ENCODE measurements at places on chromosomes 13 and 19.

DNA sequence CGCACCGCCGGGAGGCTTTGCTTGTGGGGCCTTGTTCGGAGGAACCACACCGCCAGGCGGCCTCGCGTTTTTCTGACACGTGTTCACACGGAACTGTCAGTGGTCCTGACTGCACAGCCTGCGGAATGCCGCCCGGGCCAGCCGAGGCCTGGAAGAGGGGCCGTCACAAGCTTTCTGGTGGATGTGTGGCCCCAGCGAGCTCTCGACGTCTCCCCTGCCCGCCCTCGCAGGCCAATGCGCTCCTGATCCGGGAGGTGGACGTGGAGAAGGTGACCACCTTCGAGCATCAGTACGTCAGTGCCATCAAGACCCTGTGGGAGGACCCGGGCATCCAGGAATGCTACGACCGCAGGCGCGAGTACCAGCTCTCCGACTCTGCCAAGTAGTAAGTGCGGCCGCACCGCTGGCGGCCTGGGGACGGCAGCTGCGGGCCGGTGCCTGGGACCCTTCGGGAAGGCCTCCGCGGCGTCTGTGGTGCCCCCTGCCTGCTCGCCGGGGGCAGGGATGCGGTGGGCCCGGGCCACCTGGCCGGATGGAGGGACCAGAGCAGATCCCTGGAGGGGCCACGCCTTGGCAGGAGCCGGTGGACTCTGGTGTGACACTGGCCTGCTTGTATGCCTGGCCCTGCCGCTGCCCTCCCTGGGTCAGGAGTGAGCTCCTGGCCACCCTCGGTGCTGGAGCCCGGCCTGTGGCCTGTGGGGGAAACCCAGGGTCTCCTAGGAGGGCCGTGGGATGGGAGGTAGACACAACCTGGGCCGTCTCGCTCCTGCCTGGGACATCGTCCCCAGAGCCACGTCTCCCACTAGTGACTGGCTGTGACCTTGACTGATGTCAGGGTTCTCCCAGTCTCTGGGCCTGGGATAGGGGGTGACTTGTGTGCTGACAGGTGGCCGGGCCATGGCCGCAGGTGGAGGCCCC, 19.2 kb downstream of the GNA11 start:
- no peak for DNase-seq

- no peak for DNase-seq
Observed at GRCh38 chr19:45271735-45272108, 20.7 kb downstream of the MARK4 start.

GRCh38 chr13:19519049-19519448, 42.3 kb downstream of the TPTE2 start:
- DNase-seq = no peak

DNA sequence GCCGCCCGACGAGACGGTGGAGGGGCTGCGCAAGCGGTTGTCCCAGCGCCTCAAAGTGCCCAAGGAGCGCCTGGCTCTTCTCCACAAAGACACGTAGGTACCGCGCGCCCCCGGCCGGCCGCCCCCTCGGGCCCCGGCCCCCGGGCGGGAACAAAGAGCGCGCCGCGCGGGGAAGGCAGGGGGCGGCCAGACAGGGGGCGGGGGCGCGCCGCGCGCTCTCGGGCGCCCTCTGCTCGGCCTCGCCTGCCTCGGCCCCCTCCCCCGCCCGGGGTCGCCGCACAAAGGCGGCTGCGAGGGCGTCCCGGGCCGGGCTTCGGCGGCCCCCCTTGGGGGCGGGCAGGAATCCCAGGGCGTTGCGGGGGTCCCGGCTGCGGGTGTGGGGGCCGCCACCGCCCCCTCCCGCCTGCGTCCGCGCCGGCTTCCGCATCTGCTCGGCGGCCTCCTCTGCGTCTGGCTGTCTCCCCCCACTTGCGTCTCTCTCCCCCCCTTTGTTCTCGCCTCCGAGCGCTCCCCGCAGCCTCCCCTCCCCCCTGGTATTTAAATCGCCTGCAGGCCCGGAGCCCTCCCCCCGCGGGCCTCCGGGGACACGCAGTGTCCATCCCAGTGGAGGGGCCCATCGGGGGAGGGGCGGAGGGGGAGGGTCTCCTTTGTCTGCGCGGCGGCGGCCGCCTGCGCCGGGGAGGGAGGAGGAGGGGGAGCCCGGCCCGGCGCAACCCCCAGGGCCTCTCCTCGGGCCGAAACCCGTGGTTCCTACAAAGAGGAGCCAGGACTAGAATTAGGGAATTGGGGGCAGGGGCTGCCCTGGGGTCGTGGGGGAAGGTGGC, 2.3 kb downstream of the MIDN start:
- DNase-seq = no peak

DNA sequence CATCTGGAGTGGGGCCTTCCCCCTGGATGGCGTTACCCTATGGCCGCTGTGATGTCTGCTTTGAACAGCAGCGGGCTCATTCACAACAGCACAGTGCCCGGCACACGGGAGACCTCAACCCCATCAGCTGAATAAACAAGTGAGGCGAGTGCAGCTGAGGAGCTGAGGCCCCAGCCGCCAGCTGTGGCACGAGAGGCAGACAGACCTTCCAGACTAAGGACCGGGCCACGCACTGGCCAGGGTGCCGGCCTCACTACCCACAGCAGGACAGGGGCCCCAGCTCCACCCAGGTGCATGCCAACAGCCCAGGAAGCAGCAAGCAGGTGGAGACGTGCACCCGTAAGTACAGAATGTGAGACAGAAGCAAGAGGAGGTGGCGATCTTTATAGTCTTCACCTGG, 39.6 kb downstream of the STK24 start:
- no peak for DNase-seq

DNA sequence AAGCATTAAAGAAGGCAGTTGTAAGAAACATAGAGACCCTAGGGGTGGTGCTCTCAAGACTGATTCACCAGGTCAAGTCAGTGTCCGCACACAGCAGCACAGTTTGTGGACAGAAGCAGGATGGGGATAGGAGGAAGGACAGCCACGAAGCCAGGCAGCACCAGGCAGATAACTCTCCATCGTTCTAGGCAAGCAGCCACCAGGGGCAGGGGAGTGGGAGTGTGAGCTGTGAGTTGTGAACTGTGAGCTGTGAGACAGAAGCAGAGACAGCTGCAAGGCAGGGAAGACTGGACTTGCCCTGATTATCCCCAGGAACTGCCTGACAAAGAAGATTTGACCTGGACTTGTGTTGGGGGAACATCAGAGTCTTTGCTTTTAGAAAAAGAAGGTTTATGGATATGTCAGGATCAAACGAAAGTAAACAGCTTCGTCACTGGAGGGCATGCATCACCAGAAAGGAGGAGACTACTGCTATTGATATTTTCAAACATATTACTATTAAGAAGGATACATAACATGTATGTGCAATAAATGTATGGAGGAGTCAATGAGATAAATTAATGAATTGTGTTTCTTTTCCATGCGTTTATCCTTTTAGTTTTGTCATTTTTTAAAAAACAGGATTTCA, 286.1 kb downstream of the IRS2 start:
- no peak for DNase-seq

DNA sequence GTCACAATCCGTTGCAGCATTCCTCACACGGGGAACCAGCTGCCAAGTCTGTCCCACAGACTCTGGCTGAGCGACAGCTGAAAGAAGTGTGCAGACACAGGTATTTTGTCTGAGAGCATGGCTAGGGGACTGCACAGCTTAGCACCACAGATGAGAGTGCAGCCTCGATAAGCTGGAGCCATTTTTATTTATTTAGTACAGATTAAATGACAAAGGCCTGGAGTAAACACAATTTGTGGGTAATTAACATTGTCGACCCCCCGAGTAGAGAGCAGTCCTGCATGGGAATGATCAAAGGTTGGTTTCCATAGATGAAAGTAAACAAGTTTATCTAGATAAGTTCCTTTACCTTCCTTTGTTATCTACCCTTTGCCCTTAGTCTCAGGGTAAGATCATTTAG, 836.2 kb downstream of the DACH1 start:
- DNase-seq = no peak

GRCh38 chr13:90315061-90315460, 1032.4 kb upstream of the MIR17HG start:
- DNase-seq = no peak

GRCh38 chr19:42228641-42229040, 8.5 kb downstream of the ZNF526 start:
- DNase-seq = no peak

GRCh38 chr13:51396352-51396751, 56.5 kb downstream of the INTS6 start:
- no peak for DNase-seq

DNA sequence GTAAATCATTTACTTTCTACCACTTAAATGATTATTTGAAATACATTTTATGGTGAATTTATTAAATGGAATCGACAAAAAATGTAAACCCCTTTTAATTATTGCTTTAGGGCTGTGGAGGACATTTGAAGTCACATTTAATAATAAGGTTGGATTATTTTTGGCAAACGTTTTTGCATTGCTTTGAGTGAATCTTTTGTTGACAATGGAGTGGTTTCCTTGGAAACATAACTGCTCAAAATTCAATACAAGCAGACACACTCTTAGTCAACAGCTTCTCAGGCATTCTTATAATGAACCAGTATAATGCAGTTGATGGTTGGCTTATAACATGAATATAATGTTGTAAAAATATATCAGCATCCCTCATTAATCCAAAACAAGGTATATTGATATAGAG, 104.7 kb downstream of the DCLK1 start:
- DNase-seq = no peak

DNA sequence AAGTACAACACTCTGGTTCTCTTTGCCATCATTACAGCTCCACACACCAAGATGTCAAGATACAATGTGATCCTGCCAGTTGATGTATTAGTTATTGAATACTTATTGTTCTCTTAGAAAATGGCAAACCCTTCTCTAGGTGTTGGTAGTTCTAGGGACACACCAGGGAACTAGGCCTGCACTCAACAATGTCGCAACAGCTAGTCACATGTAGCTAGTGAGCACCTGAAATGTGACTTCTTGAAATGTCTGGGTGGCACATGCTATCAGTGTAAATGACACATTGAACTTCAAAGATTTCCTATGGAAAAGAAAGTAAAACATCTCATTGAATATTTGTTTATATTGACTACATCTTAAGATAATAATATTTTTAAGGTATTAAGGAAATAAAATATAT, 49.7 kb downstream of the DACH1 start:
- DNase-seq = no peak

DNA sequence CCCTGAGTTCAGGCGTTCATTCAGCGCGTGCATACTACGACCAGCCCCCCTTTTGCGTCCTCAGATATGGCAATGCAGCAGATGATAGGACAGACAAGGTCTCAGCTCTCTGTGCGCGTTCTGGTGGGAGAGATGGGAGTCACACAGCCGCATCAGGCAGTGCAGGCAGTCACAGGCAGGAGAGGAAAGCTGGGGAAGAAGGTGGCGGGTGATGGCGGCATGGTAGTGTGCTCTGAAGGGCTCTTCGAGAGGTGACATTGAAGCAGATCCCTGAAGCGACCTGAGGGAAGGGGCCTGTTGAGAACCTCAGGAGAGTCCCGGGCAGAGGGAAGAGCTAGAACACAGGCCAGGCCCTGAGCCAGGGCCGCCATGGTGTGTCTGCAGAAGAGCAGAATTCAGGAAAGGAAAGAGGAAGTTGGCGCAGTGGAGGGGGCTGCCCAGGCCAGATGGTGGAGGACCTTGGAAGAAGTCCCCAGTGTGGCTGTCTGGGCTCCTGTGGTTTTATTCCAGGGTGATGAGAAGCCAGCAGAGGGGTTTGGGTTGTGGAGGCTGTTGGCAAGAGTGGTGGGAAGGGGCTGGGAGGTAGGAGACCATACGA, 3.5 kb downstream of the USF2 start:
- no peak for DNase-seq

DNA sequence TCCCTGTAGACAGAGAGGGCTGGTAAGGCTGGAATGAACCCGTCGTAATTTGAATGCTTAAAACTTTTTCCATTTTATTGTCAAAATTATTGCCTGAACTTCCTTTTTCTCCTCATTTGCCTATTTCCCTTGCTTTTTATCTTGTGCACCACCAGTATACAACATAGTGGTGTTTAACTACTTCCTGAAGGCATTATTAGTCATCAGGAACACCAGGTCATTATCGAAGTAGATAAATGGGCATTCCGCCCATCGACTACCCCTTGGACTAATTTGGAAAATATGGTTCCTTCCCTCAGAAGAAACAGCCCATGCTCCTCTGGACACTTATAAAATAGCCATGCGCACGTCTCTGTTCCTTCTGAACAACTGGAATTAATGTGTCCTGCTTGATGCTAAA, 232.1 kb downstream of the TM9SF2 start:
- no peak for DNase-seq

- DNase-seq = no peak
Observed at GRCh38 chr13:65854431-65854830, 1375.7 kb downstream of the PCDH9 start.

- peak; percentile 70 for DNase-seq
Observed at GRCh38 chr19:39398297-39398864, 7.2 kb downstream of the MED29 start.

- DNase-seq = peak; percentile 23
Observed at GRCh38 chr13:59734393-59734792, 429.3 kb downstream of the DIAPH3 start.

DNA sequence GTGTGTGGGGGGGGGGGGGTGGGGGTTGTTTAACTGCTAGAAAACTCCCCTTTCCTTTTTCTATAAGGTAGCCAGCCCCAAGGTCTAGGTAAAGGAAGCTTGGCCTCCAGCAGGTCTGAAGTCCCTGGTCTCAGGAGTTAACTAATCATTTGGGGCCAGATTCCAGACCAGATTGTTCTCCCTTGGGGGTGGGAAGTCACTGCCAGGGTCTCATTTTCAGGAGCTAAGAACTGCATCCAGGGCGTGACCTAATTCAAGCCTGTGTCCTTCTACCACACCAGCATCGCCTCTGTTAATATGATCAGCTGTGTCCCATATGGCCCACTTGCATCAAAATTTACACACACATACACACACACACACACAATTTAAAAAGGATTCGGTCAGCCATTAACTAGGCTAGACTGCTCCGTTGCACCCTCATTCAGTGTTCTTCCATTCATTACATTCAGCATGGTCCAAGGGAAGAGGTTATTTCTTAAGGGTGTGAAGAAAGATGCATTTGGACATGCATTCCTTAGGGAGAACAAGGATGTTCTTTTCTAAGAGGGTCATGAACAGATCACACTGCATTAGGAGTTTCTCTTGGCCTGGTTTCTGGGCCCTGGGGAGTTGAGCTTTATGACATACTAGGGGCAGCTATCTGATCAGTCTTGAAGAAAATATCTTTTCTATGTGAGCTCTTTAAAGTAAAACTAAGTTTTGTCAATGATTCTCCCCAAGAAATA, 91.0 kb downstream of the FGF14 start:
- DNase-seq = no peak

GRCh38 chr19:37893845-37894575, 12.4 kb downstream of the WDR87 start:
- no peak for DNase-seq
